Activated B cell treated with CpG ODN at 0.5 μM for 24 hours (primary cell): ENCODE measurements at places on chromosomes 16 and 17.

GRCh38 chr16:71493213-71493612, 4.1 kb upstream of the ZNF19 start:
- no peak for DNase-seq

GRCh38 chr17:43014020-43014648, 7.5 kb downstream of the IFI35 start:
- DNase-seq = no peak

DNA sequence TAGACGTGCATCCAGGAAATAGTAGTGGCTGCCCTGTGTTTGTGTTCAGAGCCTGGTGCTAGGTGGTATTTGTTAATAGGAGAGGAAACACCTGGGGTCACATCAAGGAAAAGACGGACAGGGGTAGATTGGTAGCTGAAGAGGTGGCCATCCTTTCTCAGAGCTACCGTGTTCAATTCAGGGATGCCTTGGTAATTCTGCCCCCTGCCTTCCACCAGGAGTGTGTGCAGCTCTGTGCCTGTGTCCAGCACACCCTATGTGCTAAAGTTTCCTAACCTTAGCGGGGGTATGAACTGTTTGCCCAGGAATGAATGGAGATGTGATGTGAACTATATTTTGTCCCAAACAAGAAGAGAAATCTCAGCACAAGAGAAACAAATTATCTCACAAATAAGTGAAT, 174.1 kb upstream of the MPHOSPH6 start:
- DNase-seq = no peak

GRCh38 chr16:71515026-71515425, 11.2 kb upstream of the CHST4 start:
- no peak for DNase-seq

GRCh38 chr16:62596584-62596983, 560.3 kb upstream of the CDH8 start:
- no peak for DNase-seq

DNA sequence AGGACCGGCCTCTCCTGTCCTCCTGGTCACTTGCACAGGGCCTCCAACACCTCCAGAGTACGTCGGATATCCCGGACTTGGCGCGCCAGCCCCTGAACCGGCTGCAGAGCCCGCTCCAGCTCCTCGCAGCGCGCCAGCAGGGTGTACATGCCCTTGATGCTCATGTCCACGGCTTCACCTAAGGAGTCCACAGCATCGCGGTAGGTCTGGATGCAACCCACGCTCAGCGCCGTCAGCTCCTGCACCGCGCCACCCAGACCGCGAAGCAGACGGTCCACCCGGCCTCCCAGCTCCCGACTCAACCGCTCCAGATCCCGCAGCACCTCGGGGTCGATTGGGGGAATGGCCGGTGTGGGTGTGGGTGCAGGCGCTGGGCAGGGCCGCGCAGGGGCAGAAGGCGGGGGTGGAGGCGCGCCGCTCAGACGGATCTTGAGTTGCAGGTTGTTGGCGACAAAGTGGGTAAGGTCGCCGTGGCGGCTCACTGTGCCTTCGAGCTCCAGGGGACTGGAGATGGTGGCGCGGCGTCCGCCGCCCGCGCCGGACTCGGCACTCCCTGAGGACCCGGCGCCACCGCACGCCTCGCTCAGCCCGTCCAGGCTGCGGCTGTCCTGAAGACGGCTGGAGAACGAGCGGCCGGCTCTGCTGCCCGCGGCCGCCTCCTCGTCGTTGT, 804 bp downstream of the BORCS6 start:
- DNase-seq = peak; percentile 31

- DNase-seq = no peak
Measured at GRCh38 chr17:36750316-36750885, 149.0 kb downstream of the MRM1 start.
